Naive B cell (primary cell): ENCODE measurements at places on chromosomes 3 and 15.

DNA sequence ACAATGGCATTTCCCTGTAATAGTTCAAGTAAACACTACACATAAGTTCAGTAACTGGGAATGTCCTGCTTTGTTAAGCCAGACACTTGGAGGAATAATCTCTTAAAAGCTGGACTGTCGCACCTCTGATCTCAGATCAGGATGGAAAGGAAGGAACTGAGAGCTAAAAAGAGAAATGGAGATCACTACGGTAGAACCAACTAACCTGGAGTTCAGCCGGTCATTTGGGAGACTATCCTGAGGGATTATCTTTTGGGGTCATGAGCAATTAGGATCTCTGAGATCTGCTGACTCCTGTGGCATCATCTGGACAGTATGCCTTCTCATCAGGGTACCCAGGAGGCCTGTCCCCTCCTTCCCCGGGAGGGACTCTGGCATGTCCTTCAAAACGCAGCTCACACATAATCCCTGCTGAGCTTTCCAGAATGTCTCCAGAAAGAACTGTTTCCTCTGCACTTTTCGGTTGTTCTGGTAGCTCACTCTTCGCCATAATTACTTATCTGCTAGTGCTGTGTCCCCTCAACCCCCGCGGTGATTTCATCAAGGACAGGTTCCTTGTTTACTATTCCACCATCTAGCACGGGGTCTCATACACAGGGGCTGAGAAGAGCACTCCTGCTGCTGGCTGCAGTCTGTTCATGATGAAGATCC is 115.6 kb downstream of the SENP2 start:
- no peak for DNase-seq

DNA sequence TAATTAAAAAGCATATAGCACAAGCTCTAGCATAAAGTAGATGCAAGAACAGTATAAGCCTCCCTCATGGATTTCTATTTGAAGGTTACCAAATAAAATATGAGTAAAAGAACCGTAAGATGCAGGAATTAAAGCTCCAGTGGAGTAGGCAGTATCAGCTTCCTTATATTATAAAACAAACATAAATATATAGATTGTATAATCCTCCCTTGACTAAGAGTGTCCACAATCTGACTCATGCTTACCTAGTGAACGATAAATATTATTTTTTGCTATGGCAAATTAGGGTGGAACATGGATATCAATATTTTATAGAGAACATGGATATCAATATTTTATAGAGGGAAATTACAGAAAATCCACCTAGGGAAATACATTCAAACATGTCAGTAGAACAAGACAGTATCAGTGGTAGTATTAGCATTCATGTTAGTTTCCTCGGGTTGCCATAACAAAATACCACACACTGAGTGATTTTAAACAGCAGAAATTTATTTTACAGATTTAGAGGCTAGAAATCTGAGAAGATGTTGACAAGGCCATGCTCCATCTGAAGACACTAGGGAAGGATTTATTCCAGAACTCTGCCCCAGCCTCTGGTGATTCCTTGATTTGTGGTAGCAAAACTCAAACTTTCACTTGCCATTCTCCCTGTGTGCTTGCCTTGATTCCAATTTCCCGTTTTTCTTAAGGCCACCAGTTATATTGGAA is 1521.3 kb downstream of the SI start:
- no peak for DNase-seq

GRCh38 chr3:148008591-148008990 is 599.4 kb downstream of the ZIC1 start:
- no peak for DNase-seq

- DNase-seq = no peak
Measured at GRCh38 chr3:16803019-16803418, 81.7 kb upstream of the PLCL2 start.

- DNase-seq = no peak
Measured at GRCh38 chr3:146106986-146107385, 54.0 kb downstream of the PLOD2 start.

- no peak for DNase-seq
Measured at GRCh38 chr3:25349828-25350724, 78.0 kb upstream of the RARB start.

- no peak for DNase-seq
Measured at GRCh38 chr3:33732394-33732793, 14.3 kb upstream of the CLASP2 start.

GRCh38 chr15:79122991-79123390 is 32.4 kb upstream of the RASGRF1 start:
- DNase-seq = no peak

- DNase-seq = no peak
Measured at GRCh38 chr3:14788644-14789043, 30.1 kb upstream of the FGD5 start.

- no peak for DNase-seq
Measured at GRCh38 chr15:79602180-79602579, 170.0 kb downstream of the MINAR1 start.

GRCh38 chr3:99875929-99876841 is 58.5 kb downstream of the CMSS1 start:
- DNase-seq = peak; percentile 75

GRCh38 chr3:173617490-173617889 is 219.9 kb downstream of the NLGN1 start:
- no peak for DNase-seq

DNA sequence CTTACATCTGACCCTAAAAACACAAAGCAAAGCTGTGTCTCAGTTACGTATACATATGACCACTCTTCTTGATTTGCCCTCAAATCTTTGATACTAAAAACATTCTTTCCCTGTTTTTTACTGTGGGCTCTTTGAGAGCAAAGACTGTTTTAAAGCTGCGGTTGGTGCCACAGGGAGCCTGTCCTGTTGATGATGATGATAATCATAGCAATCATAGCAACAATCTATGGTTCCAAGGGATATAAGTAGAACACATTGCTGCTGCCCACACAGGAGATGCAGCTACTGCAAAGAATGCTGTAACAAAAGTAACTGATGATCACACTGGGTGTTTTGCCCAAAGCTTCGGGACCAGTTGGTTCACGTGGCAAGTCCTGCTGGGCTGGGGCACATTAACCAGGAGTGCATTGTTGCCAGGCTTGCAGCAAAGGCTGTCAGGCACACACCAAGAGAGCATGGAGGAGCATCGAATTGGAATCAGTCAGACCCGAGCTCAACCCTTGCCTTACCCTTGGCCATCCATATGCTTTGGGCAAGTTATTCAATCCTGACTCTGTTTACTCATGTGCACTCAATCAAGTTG is 131.4 kb upstream of the EIF1B start:
- no peak for DNase-seq

DNA sequence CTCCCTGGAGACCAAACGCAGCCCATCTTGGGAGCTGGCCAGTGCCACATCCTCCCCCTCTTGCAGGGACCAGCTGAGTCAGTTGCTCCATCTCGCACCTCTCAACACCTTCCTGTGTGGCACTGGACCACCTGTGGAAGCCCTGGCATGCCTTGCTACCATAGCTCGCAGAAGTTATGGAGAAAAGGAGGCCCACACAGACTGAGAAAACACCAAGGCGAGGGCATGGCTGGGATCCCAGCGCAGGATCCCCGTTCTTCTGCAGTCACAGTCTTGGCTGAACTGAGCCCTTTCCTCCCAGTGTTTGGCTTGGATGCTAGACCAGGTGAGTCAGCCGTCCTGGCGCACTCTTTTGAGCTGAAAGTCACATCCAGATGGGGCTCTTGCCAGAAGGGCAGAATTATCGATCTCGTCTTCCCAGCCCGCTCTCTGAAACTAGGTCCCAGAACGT is 46.9 kb downstream of the CHRD start:
- DNase-seq = no peak
